ENCODE measurements at places on chromosomes 12 and 14.

DNA sequence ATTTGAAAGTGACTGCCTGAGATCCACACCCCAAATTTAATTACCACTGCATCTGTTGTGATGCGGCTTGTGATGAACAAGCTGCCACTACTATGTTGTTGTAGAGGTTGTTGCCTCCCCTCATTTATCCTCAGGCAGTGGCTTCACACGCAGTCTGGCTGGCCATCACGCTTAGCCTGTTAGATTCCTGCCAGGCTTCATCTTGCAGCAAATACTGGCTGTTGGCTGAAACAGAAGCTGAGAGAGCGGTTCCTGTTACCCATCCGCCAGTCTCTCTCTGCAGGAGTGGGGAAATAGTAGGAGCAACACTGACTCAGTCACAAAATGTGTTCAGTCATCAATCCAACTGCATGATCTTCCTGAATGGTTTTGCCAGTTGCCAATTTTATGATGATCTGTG is 934.4 kb downstream of the FLRT2 start:
- DNase-seq: no peak

DNA sequence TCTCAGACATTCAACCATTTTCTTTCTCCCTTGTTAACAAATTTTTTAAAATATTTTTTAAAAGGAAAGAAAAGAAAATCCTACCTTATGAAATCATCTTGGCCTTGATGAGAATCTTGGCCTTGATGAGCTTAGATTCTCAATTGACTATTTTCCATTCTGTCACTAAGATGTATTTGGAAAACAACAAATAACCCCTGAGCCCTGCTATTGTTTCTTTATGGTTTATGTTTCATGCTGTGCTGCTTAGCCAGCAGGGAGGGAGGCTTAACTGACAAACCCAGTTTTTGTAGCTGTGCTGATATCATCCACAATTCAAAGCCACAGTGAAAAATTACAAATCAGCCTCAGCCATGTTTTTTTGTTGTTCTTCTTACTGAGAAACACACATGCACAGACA is 404.1 kb downstream of the RAD51B start:
- no peak for DNase-seq

- DNase-seq: no peak
Observed at GRCh38 chr14:85250414-85251189, 279.3 kb upstream of the FLRT2 start.

DNA sequence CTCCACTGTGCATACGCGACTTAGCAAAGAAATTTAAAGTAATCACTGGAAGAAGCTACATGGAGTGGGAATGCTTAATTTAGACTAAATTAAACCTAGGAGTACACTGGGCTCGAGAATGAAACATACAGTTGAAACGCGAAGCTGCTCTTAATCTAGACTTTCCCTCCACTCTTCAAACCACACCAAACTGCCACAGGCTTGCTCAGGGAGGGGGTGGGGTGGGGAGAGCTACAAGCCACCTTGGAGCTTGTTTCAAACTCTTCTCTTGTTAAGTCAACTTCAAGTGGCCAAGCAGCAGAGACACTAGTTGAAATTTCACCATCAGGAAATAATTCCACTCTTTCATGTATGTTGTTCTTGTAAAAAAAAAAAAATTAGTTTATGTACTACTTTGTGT is 69.9 kb downstream of the SLC38A1 start:
- no peak for DNase-seq

GRCh38 chr14:78834766-78835451 is 664.7 kb downstream of the NRXN3 start:
- peak; percentile 83 for DNase-seq

DNA sequence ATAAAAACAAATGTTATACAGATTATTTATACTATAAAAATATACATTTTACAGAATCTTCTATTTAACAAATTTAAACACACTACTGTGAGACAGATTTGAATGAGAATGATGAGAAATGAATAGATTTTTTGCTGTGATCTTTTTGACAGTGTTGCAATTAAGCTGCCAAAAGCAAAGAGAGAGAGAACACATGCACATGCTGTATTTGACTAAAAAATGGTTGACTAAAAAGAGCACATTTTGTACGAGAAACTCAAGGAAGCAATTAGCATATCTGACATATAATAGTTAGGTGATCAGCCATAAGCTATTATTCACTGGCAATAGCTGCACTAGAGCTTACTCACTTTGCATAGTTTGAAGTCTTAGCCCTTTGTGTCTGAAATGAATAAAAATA is 115.8 kb downstream of the SYT10 start:
- DNase-seq: no peak

- DNase-seq: no peak
Observed at GRCh38 chr14:103293465-103293864, 40.6 kb upstream of the EIF5 start.

GRCh38 chr14:86838363-86838762 is 1154.6 kb downstream of the GALC start:
- no peak for DNase-seq

DNA sequence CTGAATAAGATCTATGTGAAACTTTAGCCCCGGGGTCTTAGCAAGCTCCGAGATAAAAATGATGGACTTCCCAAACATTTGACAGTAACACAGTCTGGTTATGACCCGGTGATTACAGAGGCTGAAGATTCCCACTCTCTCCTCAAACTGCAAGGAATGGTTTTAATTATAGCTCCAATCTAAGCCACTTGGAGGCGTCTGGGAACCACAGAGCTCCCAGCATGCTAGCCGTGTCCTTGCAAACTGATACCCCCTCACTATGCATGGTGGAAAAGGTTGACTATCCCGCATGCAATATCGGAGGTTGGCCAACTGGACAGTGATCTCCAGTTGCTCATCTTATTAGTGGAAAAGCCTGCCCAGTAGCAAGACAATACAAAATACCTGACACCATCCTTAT is 76.5 kb upstream of the GRIN2B start:
- DNase-seq: no peak
